Astrocyte of the cerebellum (primary cell): ENCODE measurements at places on chromosomes 7 and 10.

GRCh38 chr10:31580646-31581045, 261.6 kb downstream of the ZEB1 start:
- no peak for DNase-seq

DNA sequence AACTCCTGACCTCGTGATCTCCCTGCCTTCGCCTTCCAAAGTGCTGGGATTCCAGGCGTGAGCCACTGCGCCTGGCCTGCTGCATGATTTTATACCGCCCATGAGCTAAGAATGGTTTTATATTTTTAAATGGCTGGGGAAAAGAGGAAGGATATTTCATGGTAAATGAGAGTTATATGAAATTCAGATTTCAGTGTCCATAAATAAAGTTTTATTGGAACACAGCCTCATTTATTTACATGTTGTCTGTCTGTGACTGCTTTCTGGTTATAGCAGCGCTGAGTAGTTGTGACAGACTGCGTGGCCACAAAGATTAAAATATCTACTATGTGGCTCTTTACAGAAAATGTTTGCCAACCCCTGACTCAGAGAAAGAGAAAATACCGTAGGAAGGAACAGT, 2.2 kb downstream of the TRRAP start:
- no peak for DNase-seq

DNA sequence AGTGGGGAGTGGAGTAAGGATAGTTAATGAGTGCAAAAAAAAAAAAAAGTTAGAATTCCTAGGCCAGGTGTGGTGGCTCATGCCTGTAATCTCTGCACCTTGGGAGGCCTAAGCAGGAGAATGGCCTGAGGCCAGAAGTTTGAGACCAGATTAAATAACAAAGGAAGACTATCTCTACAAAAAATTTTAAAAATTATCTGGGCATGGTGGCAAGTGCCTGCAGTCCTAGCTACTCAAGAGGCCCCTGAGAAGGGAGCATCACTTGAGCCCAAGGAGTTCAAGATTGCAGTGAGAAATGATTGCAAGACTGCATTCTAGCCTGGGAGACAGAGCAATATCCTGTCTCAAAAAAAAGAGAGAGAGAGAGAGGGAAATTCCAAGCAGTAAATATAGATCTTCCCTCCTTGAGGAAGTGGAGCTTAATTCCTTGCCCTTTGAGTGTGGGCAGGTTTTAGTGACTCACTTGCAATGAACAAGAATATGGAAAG, 19.5 kb upstream of the CSTF2T start:
- DNase-seq = no peak

DNA sequence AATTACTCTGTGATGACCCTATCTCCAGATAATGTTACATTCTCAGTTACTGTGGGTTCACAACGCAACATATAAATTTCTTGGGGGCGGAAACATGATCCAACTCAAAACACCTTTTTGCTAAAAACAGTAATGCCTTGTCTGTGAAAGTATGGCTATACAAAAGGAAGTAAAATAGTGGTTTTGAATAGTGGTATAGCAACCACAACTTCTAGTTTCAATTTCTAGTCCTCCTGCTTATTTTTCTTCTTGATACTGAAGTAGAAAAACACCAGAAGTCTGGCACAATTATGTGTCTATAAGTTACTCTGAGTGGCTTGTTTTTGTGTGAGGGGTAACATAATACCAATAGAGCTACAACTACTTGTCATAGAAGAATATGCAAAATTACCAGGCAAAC, 21.5 kb upstream of the ZNF800 start:
- no peak for DNase-seq

- DNase-seq = no peak
Measured at GRCh38 chr10:110820321-110820814, 51.4 kb upstream of the PDCD4 start.

- no peak for DNase-seq
Measured at GRCh38 chr10:48878091-48878490, 61.5 kb downstream of the LRRC18 start.

GRCh38 chr10:16193241-16193640, 243.6 kb upstream of the PTER start:
- DNase-seq = no peak

DNA sequence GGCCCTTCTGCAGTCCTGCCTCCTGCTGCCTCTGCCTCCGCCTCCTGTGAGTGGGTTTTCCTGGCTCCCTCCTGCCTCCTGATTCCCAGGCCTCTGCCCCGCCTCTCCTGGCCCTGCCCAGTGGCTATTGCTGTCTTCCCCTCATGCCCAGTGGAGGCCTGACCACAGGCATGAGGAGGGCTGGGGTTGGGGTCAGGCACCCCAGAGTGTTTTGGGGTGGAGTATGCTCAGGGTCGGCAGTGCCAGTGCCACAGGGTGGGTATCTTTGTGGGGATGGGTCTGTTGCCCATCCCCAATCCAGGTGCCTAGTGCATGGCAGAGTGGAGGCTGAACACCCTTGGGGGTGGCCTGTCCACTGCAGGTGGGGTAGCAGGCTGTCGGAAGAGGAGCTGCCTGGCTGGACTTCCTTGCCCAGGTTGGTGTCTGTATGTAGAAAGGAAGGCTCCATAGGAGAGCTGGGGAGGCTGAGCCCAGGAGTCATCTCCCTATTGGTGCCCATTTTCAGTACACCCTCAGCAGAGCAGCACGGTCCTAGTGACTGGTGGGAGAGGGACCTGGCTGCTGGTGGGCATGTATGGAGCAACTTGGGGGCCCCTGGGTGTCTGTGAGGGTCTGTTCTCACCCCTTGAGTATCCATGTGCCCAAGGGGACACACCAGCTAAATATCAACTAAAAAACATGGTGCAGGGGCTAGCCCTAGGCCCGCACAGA, 62.2 kb downstream of the ARHGAP22 start:
- DNase-seq = no peak

GRCh38 chr10:123150986-123151736, 3.0 kb upstream of the BUB3 start:
- DNase-seq = no peak

DNA sequence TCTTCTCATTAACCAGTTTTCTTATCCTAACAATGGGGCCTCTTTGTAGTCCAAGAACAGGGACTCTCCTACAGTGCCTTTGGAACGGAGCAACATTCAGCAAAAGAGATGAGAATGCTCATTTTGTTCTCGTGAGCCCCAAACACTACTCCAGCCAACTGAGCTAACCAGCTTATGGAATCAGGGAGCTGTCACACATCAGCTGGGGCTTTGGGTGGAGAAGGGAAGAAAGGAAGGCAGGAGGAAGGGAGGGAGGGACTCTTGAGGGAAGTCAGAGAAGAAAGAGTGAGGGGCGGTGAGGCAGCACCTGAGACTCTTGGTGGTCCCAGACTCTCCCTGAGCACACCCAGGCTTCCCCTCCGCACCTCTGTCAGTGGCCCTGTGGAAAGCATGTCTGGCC, 123.1 kb downstream of the CLEC2L start:
- DNase-seq = no peak

- no peak for DNase-seq
Measured at GRCh38 chr7:1234049-1234880, 1.6 kb downstream of the UNCX start.

DNA sequence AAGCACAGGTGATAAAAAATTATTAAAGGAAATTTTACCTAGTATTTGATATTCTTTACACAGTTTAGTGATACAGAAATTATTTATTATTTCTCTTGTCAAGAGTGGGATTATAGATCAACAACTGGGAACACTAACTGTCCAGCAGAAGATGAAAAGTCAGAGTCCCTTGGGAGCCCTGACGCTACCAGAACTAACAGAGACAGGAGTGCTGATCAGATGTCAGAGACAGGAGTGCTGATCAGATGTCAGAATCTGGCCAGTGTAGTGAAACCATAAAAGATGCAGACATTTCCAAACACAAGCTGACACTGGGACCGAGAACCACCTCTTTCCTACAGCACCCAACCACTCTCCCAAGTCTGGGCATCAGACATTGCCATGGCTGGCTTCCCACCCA, 828.2 kb downstream of the TNS3 start:
- no peak for DNase-seq

DNA sequence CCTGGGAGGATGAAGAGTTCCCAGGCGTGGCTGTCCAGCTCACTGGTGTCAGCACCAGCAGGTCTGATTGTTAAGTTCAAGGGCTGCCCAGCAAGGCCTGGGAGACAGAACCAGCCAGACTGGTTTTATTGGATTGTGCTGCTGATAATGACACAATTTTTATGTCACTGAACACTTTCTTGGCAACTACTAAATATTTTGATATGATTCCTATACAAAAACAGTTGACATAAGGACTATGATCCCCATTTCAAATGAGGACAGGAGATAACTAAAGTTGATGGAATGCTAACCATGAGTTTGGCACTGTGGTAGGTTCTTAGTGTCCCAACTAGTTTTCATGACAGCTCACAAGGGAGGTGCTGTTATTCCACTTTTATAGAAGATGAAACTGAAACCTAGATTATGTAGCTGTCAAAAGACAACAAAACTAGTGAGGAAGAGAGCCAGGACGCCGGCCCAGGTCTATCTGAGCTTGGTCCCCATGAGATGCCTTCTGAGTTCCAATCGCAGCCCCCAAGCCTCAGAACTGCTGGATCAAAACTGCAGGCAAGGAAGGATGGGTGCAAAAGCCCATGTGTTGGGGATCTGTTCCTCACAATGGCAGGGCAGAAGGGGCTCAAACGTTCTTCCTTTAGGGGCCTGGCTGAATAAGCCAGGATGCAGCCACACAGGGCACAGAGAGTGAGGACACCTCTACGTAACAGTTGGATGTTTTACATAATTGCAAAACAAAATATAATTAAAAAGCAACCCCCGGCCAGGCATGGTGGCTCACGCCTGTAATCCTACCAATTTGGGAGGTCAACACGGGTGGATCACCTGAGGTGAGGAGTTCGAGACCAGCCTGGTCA, 52.8 kb downstream of the COBL start:
- DNase-seq = no peak

DNA sequence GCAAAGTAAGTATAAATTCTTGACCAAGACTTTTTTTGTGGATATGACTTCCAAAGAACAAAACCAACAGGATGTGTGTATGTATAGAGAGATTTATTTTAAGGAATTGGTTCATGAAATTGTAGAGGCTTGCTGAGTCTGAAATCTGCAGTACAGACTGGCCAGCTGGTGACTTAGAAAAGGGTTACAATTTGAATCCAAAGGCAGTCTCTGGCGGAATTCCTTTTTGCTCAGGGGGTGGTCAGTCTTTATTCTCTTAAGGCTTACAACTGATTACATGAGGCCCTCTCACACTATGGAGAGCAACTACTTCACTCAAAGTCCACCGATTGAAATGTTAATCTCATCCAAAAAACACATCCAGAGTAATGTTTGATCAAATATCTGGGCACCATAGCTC, 100.1 kb upstream of the IMMP2L start:
- no peak for DNase-seq

DNA sequence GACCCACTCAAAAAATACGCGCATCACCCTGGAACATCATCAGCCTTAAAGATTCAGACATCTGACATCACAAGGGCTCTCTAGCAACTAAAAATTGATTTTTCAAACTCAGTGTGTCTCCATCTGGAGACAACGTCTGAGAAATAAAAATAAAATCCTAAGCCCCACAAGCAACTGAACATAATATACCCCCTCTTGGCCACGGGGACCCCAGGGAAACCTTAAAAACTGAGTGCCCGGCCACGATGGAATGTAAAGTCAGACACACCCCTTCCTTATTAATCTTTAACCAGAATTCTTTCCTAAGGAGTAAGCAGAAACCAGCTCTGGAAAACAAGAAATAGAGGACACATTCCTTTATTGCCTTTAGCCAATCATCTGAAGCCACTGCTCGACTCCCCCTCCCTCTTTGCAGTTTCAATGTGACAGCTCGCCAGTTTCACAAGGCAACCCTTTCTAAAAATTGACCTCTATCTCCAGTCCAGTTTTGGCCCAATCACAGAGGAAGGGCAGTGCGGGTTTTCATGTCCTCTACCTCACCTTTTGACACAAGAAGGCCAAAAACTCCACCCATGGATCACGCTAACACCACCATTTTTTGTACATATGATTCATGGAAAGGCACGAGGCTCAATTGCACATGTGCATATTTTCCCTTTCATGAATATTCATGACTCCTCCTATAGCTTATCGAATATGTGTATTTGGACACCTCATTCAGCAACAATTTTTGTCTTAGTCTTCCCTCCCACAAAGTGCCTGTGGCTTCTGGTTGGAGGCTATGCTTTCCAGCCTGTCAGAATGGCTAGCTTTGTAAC, 24.2 kb downstream of the IFIT3 start:
- DNase-seq = peak; percentile 88

DNA sequence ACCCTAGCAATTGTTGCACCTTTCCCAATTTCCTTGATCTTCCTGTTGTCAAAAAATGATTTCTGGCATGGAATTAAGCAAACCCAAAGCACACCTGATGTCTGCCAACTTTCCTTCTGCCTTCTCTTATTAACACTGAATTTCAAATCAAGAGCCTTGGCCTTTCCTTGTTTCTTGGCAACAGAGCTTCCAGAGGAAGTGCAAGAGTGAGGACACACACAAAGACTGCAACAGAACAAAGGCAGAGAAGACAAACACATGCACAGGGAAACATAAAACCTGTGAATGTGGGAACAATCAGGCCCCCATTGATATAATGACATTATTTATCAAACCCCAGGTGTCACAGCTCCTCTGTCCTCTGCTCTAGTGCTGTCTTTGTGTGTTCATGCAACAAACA, 73.0 kb upstream of the IL6 start:
- DNase-seq = no peak

DNA sequence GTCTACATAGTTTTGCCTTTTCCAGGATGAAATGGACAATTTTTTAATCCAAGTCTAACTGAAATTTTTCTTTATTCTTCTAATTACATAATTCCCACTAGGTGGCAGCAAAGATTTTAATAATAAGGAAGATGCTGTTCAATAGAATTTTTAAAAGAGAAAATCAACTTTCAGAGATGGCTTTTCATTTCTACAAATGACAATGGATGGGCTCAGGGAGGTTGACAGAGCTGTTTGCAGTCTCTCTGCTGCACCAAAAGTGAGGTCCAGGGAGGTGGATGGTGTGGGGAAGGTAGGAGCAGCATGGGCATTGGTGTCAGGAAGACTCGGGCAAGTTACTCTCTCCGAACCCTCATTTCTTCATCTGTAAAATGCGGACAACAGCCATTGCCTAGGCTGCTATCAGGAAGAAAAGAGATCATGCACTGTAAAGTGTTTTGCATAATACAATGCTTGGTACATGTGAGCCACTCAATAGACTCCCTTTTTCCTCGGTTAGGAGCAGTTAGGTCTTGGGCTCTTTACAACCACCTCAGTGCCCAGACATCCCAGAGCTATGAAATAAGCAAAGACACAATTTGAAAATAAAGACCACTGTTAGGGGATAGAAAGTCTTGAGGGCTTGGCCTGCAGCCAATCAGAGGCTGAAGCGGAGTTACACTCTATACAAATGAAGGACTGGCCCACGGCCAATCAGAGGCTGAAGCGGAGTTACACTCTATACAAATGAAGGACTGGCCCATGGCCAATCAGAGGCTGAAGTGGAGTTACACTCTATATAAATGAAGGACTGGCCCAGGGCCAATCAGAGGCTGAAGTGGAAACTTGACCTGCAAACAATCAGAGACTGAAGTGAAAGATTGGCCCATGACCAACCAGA, 107.1 kb downstream of the ABLIM1 start:
- DNase-seq = no peak

DNA sequence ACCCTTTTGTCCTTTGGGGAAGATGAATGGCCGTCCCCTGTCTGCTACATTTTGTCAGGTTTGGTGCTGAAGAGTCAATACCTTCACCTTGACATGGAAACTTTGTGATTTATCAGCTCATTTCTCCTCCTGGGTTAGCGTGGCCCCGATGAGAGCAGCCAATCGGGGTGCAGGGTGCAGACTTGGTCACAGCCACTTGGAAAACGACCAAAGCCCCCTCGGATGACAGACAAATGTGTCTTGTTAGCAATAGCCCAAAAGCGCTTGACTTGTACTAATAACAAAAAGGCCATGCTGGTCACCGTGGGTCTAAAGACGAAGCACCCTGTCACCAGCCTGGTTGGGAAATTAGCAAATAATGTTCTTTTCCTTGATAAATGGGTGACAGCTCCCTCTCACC, 103.7 kb downstream of the EBF3 start:
- DNase-seq = no peak
